Fibroblast of mammary gland (primary cell): ENCODE measurements at places on chromosomes 4 and X.

DNA sequence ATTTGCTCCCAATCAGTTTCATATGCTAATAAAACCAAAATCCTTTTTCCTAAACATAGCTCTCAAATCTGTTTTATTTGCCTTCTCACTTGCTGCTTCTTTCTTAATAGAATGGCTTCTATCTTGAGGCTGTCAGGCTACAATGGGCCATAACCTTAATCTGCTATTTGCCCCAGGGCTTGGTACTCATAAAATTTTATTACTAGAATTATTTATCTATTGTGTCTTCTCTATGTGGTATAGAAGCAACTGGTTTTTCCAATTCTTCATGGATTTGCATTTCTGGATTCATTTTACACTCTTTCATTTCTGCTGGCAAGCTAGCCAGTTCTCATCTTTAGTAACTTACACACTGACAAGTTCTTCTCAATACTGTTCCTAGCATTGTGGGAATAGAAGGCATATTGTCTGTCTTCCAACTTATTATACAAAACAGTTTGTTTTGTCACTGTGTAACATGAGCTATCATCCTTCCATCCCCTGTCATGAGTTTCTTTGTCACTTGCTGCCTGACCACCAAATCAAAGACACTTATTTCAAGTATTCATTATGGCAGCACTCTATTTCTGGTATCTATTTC, 96.6 kb upstream of the KCNIP4 start:
- DNase-seq: no peak

DNA sequence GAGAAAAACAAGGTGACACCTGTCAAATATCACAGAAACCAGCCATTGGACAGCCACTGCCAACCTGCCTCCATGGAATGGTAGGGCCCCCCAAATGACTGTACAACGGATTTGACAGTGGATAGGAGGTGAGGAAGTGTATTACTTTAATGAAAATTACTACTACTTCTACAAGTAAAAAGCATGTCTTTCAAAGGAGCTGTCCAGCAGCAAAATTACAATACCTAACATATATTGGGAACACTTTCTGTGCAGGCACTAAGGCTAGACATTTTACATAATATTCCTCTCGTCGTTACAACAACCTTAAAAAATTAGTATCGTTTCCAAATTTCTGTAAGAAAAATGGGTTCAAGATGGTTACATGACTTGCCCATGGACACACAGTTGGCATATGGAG, 14.9 kb downstream of the PPP3CA start:
- DNase-seq: peak; percentile 14

DNA sequence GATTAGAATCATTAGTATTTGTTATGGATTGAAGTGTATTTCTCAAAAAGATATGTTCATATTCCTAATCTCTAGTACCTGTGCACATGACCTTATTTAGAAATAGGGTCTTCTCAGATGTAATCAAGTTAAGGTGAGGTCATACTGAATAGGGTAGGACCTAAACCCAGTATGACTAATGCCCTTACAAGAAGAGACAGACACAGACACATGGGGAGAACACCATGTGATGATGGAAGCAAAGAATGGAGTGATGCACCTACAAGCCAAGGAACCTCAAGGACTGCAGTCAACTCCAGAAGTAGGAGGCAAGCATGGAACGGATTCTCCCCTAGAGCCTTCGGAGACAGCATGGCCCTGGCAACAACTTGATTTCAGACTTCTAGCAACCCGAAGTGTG, 31.4 kb downstream of the OTUD4 start:
- DNase-seq: peak; percentile 10

DNA sequence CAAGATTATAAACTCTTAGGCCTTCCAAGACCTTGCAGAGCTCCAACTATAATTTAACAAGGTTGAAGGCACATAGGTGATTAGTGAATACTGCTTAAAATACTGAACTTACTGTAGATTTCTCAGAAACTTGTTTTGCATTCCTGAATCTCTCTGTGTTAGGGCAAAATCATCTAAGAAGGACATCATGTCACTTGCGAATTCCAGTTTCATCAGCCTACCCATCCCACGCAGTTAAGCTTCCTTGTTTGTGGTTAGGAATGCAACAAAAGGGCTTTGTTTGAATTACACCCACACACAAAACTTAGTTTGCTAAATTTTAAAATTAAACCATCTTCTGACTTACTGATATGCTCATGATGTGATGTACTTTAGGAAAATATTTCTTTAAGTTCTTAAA, 174.0 kb downstream of the SOWAHB start:
- peak; percentile 77 for DNase-seq

DNA sequence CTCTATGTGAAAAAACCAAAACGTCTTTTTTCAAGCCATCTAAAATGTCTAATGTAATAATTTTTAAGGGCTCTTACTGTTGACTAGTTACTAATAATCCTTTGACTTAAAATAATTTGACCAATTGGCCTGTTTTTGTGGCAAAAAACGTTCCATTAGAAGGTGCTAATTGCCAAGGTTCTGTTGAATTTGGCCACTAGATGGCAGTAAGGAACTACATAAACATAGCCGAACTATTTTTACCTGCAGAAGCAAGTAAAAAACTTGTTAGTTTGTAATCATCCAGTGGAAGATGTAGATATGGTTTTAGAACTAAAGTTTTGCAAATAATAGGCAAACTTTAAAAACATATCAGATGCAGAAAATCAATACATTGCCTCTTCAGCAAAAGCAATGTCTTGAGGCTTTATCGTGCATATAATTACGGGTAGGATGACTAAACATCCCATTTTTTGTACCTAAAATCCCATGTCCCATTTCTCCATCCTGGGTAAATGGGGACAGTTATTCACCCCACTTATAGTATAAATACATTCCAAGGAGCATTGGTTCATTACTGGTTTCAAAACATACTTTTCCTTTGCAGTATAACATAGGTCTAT, 57.6 kb downstream of the PROM1 start:
- peak; percentile 69 for DNase-seq

GRCh38 chr4:140028676-140029517, 125.1 kb downstream of the MAML3 start:
- DNase-seq: no peak

GRCh38 chr4:5780831-5781480, 70.0 kb downstream of the EVC start:
- DNase-seq: peak; percentile 45

DNA sequence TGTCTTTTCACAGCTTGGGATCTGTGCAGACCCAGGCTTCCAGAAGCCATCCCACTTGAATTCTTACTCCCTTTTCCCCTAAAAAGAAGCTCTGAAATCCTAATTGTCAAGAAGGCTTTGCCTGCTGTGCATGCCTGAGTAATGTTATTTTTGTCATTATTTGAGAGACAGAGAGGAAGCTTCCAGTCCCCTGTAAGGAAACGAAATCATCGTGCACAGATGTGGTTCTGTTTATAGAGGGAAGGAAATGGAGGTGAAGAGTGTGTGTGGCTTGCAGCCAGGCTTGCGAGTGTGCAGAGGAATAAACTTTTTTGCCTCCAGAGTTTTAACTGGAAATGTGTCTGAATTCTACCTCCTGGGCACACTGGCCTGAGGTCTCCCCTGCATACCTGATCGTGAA, 70.2 kb downstream of the TBL1X start:
- no peak for DNase-seq

DNA sequence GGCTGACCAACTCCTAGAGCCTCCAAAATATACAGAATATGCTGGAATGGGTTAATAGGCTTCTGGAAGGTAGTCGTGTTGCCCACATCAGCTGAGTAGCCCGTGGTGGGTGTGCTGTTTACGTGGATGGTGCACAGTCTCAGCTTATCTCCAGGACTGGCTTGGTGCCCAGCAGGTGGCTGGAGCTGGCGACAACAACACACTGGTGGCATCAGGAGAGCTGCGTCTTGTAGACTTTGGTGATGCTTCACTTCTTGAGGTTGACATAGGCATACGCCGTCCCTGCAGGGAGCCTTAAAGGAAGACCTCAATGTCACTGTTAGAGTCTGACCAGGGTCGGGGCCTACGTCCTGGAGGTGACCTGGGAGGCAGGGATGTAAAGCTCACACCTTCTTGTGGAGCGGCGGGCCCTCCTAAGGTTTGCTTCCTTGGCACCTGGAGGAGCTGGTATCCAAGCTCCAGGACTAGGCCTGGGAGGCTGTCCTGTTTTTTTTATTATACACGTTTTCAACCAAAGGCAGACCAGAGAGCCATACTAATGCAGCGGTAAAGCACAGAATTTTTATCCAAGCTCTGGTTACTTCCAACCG, 26.5 kb upstream of the RBMX start:
- DNase-seq: no peak

DNA sequence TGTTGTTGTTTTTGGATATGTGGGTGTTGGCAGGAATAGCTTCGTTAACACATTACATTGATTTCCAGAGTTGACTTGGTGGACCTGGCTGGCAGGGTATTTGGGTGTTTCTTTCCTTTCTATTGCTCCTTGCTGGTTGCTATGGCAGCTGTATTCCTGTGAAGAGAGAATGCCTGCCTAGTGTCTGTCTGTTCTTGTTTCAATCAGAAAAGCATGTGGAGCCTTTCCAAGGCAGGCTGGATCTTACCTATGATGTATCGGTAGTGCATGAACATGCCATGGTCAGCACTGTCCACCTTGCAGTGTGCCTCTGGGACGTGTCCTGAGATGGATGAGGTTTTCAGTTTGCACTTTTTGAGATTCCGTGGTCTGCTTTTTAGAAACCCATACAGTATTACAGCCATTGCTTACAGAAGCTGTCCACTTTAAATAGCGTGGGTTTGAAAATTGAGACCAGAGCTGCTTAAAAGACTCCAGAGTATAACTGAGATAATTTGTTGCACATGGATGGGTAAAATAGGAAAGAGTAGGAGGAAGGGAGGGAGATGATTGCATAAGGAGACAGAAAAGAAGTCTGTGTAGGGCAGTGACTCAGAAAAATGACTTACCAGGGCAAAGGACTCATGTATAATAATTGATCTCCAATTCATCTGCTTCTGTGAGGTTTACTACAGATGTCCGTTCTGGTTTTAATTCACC, 20.0 kb upstream of the AADAT start:
- DNase-seq: peak; percentile 90

- DNase-seq: peak; percentile 18
These were observed 19.1 kb downstream of the WDR17 start for GRCh38 chr4:176084769-176085168.

DNA sequence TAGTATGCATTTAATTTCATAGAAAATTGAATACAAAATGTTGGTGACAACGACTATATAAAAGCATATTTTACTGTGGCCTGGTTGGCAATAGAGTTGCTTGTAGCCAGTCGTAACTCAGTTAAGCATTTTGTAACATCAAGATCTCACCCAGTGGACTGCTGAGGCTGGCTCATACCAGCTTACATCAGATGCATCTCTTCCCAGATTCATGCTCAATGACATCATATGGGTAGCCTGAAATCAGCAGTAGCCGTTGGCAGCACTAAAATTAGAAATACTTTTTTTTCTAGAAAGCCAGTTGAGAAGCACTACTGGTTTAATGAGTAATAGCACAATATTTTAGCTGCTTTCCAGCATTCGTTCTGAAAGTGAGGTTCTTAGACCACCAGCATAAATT, 341.2 kb downstream of the TECRL start:
- no peak for DNase-seq

DNA sequence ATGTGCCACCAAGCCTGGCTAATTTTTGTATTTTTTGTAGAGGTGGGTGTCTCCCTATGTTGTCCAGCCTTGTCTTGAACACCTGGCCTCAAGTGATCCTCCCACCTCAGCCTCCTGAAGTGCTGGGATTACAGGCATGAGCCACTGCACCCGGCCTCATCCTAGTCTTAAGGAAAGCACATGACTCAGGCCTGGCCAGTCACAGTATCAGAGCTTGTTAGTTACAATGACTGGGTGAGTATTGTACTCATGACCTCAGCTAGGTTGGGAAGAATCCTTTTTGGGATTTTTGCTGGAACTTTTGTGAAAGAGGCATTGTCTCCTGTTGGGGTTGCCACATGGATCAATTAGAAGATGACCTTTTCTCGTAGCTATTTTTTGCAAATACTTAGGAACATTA, 292.8 kb downstream of the RAPGEF2 start:
- DNase-seq: peak; percentile 62

DNA sequence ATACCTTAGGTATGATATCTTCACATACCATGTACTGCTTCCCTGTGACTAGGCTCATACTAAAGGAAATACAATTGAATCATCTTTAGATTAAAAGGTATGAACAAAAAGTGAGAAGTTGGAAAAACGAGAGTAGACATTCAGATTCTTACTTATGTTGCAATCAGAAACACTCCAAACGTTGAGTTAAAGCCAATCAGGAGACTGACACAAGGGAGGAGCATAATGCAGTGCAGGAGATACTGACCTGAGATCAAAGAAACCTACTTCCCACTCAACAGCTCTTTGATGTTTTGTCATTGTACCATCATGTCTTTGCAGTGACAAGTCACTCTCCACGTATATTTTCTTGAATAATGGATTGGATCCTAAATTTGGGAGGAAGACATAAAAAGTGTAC, 8.9 kb upstream of the PCDH18 start:
- DNase-seq: no peak

DNA sequence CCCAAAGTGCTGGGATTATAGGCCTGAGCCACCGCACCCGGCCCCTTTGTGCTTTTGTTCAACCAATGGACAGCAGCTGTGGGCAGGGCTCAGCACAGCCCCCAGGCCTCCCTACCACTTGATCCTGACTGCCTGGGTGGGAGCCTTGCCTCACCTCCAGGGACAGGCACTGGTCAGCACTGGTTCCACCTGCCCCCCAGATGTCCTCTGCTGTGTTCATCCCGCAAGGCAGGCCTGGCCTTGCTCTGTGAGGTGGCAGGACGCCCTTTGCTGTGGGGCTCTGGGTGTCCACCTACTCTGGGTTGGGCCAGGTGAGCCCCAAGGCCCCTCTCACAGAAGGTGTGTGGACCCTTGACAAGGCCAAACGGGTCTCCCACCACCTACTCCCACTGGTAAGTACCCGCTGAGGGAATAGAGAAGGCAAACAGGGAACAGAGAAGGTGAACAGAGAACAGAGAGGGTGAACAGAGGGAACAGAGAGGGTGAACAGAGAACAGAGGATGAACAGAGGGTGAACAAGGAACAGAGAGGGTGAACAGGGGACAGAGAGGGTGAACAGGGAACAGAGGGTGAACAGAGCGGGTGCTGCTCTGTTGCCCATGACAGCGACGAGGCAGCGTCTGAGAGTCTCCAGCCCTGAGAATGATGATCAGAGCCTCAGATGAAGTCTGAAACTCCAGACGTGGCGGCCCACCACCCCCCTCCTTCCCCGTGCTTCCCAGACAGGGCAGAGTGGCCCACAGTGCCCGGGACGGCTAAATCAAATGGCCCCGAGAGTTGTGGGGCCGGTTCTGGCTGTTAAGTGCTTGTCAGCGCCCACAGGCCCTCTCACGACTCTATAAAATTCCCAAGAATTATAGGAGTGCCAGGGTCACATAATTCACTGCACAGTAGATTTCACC, 55.0 kb upstream of the NKX1-1 start:
- DNase-seq: no peak

DNA sequence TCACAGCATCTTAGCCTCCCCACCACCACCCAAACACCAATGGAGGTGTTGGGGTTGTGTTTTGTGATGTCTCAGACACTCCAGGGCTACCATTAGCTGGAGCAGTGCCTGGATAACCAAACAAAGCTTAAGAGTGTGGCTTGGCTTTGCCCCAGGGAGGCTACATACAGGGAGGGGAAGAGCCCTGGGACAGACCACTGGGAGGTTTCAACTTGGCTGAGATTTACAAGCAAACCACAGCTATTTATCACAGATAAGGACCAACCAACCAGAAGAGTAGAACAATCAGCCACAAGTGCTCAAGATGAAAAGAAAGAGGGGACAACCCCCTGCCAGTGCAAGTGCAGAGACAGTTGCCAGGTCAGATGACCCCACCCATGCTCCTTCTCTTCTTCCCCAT, 24.1 kb downstream of the SOX3 start:
- DNase-seq: no peak

GRCh38 chr4:48247142-48247877, 22.3 kb downstream of the TEC start:
- peak; percentile 68 for DNase-seq
